ENCODE measurements at places on chromosomes 13 and 19. TPM values are rescaled to one million over a fixed set of nuclear protein-coding genes. Genes with fewer than 3 reads are reported as not detected.

Gene KLK4
- total RNA-seq: not detected

Gene LINGO3
- total RNA-seq: 2.7 TPM

- DNase-seq: no peak
These were observed 7.2 kb downstream of the GJB2 start for GRCh38 chr13:20185366-20186056.

DNA sequence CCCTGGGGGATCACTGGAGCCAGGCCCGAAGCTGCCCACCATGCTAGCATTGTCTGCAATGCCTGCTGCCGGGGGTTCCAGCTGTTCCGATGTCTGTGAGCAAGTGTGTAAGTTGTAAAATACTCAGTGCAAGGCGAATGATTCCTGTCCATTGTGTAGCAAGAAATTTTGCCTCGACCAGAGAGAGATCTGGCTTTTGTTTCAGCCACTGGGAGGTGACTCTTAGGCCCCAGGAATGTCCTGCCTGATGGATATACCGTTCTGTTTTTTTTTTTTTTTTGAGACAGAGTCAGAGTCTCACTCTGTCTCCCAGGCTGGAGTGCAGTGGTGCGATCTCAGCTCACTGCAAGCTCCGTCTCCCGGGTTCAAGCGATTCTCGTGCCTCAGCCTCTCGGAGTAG lies 7.3 kb upstream of the GADD45B start:
- no peak for DNase-seq

GRCh38 chr19:18294467-18294864 lies 13.0 kb upstream of the JUND start:
- DNase-seq: peak; percentile 73

DNA sequence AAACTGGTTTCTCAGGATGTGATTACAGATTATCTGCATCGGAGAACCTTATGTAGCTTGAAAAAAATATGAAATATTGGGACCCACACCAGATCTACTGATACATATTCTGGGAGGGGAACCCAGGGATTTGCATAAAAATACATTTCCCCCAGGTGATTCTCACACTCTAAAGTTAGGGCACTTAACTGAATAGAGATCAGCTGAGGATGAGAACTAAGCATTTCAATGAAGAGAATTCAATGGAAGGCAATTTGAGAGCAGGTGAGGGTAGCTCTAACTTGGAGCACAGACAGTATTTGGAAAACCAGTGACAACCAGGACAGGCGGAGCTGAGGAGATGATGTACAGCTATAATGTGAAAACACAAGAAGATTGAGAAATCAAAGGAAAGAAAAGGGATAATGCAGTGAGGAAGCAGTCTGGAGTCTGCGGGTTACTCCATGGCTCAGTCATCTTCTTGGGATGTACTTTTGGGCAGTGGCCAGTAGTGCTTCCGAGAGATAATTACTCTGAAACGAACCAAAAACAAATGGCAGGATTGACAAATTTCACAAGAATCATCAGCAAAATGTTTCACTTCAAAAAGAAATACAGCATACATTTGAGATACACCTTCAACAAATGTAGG lies 6.1 kb upstream of the OXGR1 start:
- DNase-seq: no peak

DNA sequence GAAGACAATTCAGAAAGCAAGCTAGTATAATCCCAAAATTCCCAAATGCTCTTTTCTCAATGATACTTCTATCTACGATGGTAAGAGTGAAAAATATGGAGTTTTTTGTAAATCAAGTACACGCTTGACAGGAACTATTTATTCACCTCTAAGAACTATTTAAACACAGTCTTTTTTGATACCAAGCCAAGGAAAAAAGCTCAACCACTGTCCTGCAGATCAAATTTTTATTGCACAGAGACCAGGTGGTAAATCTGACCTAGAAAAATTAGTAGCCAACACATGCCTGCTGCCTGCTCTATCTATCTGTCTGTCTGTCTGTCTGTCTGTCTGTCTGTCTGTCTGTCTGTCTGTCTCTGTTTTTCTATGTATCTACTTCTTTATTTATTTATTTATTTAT lies 292.2 kb downstream of the MZT1 start:
- no peak for DNase-seq

GRCh38 chr13:39403106-39403505 lies 199.9 kb downstream of the LHFPL6 start:
- no peak for DNase-seq

GRCh38 chr13:97329331-97329730 lies 104.6 kb upstream of the RAP2A start:
- no peak for DNase-seq

DNA sequence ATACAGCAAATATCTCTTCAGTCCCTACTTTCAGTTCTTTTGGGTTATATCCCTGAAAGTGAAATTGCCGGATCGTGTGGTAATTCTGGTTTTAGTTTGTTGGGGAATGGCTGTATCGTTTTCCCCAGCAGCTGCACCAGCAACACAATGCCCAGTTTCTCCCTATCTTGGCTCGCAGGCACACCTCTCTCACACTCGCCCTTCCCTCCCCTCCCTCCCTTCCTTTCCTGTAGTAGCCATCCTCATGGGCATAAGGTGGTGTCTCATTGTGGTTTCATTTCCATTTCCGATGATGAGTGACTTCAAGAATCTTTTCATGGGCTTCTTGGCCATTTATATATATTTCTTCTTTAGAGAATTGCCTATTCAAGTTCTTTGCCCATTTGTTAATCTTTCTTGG lies 8.6 kb upstream of the GPR18 start:
- no peak for DNase-seq

GRCh38 chr13:106535552-106536243 lies at the start of gene EFNB2:
TSS of gene EFNB2 (minus strand) at chr13:106535662. CDS start at chr13:106534964, 698 bp downstream.
- DNase-seq: peak; percentile 79

DNA sequence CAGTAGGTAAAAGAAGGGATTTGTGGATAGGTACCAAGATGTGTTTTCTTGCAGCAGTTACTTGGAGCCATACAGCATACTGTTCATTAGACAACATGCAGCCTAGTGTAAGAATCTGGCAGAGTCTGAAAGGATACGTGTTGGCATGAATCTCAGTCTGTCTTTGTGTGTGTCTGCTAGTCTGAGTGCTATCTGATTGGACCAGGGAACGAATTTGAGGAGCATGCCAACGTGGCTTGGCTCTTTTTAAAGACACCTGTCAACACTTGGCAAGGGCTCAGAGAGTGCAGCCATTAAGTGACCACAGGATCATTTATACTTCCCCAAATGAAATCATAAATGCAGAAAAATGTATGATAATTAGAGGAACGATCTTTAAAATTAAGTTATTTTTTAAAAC lies 27.6 kb upstream of the ATXN8OS start:
- no peak for DNase-seq

- no peak for DNase-seq
These were observed 349.2 kb upstream of the KLHL1 start for GRCh38 chr13:70457474-70457873.

DNA sequence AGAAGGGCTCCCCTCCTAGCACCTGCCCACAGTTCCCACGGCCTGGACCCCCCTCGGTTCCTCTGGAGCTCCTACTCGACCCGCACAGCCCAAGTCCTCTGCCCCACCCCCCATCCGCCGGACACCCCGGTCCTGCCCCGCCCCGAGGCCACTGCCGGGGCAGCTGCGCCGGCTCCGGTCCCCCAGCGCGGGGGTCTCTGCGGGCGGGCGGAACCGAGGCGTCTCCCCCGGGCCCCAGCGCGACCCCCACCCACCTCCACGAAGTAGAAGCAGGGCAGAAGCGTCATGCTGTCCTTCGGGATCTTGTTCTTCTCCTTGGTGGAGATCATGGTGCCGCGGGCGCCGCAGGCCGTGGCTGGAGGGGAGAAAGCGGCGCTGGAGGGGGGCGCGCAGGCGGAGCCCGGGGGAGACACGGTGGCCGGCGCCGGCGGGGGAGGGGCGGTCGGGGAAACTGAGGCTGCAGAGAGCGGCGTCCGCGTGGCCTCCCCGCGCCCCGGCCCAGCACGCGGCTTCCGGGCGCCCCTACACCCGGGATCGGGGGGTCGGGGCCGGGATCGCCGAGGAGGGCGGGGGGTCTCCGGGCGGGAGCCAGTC lies 427 bp downstream of the PLPPR3 start:
- DNase-seq: no peak

DNA sequence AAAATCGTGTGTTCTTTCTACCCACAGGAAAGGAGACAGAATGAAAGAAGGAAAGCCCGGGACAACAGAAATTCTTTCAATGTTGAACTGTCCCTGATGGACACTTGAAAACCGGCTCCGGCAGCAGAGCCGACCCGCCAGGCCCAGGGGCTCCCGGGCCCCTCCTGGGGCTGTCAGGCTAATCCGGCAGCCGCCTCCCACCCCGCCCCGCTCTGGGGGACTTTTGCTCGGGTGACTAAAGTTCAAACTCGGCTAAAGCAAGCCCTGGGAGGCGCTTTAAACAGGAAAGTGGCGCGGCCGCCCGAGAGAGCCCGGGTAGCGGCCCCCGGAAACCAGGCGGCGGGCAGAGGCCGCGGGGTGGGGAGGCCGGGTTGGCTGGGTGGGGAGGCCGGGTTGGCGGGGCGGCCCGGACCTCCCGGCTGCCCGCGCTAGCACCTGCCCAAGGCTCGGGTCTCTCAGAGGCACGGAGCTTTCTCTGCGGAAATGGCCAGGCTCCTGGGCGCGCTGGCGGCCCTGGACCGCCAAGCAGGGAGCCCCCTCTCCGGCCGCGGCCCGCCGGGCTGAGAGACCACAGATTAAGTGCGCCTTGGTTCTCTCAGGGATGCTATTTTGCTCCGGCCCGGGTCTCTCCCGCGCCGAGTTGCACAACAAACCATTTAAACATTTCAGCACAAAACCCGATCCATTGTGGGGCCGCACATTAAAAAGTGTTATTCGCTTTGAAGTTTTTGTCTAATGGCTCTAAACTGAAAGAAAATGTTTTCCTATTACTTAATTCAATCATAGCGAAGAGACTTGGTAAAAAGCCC lies 2.6 kb upstream of the GSX1 start:
- no peak for DNase-seq

GRCh38 chr19:28940751-28941500 lies 272.0 kb downstream of the UQCRFS1 start:
- no peak for DNase-seq

- DNase-seq: no peak
These were observed 19.0 kb upstream of the ISYNA1 start for GRCh38 chr19:18456974-18457373.

GRCh38 chr13:40116008-40116407 lies 460.5 kb downstream of the COG6 start:
- peak; percentile 40 for DNase-seq

- DNase-seq: no peak
These were observed 592.9 kb downstream of the KCTD12 start for GRCh38 chr13:76293346-76293745.

DNA sequence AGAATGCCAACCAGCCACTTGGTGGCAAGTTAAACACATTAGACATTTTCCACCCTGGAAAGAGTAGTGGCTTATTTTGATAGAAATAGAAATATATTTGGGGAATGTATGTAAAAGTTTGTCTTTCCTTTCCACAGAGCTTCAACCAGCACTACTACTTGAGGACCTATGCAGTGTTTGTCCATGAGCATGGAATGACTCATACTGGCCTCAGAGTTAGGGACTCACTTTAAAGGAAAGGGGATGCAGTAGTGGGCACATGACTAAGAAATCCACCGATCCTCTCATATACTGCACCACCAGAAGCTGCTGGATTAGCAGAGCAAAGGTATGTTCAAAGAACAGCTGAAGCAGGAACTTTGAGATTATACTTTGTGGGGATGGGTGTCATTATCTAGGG lies 62.6 kb downstream of the LACC1 start:
- no peak for DNase-seq

DNA sequence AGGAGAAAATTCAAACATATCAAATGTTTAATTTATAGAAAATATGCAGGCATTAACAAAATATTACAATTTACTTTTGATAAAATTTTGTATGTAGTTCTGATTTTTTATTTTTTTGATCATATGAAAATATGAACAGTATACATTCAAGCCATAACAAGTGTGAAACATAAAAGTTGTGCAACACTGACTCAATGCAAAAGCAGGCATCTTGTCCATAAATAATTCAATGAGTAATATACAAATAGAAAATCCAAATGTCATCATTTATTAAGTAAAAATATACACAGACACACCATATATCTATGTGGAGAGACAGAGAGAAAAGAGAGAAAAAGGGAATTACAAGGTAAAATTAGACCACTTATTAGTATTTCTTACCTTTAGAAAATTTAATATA lies 1183.9 kb downstream of the SLITRK1 start:
- DNase-seq: no peak

Gene IGFL4
- total RNA-seq: under 0.01 TPM

DNA sequence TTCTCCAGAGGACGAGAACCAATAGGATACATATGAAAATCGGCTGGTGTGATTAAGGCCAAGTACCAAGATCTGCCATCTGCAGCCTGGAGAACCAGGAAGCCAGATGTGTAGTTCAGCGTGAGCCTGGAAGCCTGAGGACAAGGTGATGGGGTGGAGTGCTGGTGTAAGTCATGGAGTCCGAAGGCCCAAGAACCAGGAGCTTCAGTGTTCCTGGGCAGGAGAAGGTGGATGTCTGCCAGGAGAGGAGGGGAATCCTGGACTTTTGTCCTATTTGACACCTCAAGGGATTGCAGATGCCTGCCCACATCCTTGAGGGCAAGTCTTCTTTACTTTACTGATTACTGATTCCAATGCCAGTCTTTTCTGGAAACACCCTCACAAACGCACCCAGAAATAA lies 71.5 kb downstream of the SPATA13 start:
- DNase-seq: no peak

Gene PSG2
- not detected for total RNA-seq

- DNase-seq: no peak
These were observed 31.1 kb downstream of the ADGRL1 start for GRCh38 chr19:14174883-14175282.

GRCh38 chr13:60392131-60392530 lies 4.9 kb upstream of the TDRD3 start:
- no peak for DNase-seq

- DNase-seq: no peak
These were observed 506 bp downstream of the KCNRG start for GRCh38 chr13:50015750-50016149.

Gene RABAC1
- total RNA-seq: 172 TPM

DNA sequence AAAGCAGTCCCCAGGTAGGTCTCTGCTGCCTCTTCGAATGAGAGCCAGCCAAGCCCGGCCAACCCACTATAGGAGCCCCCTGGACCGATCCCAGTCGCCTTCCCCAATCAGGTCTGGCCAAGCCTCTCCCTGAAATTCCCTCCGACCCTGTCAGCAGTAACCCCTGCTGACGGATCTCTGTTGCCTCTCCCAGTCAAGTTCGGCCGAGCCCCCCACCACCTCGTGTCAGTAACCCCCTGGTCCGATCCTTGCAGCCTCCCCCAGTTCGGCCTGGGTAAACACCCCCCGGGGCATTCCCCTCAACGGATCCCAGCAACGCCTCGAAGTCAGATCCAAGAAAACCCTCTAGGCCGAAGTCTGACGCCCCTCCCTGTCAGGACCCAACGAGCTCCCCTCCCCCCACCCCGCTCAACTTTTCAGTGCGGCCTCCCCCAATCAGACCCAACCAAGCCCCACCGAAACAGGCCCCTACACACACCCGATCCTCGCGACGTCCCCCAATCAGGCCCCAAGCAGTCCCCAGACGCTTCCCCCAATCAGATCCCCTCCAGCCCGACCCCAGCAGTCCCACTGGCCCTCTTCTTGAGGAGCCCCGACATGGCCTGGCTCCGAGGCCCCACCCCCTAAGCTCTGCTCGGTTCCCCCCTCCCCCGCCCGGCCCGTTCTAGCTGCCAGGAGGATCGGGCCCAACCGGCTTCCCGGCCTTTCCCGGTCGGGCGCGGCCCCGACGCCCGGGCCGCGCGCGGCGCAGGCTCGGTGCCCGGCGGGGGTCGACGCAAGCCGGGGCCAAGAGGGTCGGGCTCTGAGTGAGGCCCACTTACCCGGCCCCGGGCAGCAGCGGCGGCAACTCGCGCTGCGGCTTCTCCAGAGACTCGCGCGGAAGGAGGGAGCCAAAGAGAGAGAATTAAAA lies 1.8 kb downstream of the TNPO2 start:
- DNase-seq: no peak

Gene PLEKHF1
- total RNA-seq: 9.4 TPM

All from hematopoietic multipotent progenitor cell (in vitro differentiated cells).